ENCODE measurements at places on chromosomes 1 and 21. TPM values are rescaled to one million over a fixed set of nuclear protein-coding genes. Genes with fewer than 3 reads are reported as not detected.

FALEC gene
- 0.20 TPM for total RNA-seq

IER5 gene
- 21.1 TPM for total RNA-seq

TCHH gene
- not detected for total RNA-seq

PODN gene
- 0.60 TPM for total RNA-seq

SPATA45 gene
- not detected for total RNA-seq

IL10 gene
- total RNA-seq, result not detected

FLAD1 gene
- total RNA-seq, result 29.5 TPM

MMP23B gene
- 0.33 TPM for total RNA-seq

ACTRT2 gene
- not detected for total RNA-seq

OR14K1 gene
- total RNA-seq, result not detected

GJA5 gene
- 11.0 TPM for total RNA-seq

TMPRSS15 gene
- total RNA-seq, result not detected

RGS18 gene
- total RNA-seq, result 0.04 TPM

AADACL4 gene
- total RNA-seq, result not detected
